ENCODE measurements at places on chromosomes 4 and X.

DNA sequence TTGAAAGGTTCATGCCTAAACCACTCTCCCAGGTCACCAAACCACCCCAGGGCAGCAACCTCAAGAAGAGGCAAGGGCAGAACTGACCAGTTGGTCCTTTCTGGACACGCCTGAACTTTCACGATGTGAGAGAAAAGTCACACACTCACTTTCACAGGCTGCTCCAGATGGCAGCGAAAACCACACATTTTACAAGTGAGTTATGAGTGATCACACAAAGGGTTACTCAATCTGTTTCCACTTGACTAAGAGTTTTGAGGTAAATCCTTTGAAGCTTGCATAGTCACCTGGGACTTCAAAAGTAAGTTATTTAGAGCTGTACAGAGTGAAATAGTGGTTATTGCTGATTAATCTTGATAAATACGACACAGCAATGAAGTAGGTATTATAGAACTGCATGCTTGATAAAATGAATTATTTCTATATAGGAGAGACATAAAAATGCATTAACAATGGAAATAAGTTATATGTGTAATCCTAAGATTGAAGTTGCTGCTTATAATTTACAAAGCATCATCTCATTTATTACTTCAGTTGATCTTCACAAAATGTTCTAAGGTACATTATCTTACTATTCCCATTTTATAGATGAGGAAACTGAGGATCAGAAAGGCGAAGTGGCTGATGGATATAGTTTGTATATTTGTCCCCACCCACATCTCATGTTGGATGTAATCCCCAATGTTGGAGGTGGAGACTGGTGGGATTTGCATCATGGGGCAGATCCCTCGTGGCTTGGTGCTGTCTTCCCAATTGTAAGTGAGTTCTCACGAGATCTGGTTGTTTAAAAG is 103.0 kb upstream of the KLF3 start:
- peaks cover under 1% of the 10 kb centered on the region for H3K36me3 ChIP-seq
- H3K27me3 ChIP-seq = no peaks in the 10 kb centered on the region
- H3K4me3 ChIP-seq = no peak overlapping the region
- peaks cover 4% of the 10 kb centered on the region for H3K4me1 ChIP-seq
- DNase-seq = no peak

- no peaks in the 10 kb centered on the region for H3K36me3 ChIP-seq
- peaks cover 10% of the 10 kb centered on the region for H3K4me1 ChIP-seq
- H3K27ac ChIP-seq = peak overlapping the region; percentile 83
- no peak for DNase-seq
These were observed 277.9 kb downstream of the ADGRA3 start for GRCh38 chr4:22237846-22238494.

DNA sequence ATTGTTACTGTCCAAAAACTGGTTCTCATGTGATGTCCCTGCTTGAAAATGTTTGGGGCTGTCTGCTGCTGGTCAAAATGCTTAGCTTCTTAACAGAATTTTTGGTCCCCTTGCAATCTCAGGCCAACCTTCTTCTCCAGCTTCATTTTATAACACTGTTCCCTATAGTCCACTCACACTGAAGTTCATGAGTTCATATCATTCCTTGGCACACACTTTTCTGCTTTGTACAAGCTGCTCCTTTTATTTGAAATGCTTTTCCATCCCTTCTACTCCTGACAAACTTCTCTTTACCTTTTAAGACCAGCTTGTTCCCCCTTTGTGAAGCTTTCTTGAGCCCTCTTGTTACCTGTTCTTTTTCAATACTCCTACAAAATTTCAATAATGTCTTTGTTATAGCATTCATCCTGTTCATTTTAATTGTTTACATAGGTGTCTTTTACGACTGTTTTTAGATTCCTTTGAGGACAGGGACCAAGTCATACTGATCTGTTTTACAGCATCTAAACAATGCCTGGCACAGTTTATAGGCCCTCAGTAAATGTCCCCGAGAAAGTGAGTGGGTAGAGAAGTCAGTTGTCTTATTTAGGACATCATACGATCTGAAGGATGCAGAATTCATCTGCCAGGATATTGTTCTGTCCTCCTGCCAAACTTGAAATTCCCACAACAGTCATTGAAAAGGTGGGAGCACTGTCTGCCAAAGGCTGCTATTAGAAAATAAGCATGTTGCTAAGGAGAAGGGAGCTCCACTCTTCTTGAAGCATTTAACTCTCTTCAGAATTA is 134.4 kb upstream of the BMPR1B start:
- DNase-seq = no peak
- peak overlapping the region; percentile 54 for H3K27ac ChIP-seq
- peaks cover 13% of the 10 kb centered on the region for H3K36me3 ChIP-seq

DNA sequence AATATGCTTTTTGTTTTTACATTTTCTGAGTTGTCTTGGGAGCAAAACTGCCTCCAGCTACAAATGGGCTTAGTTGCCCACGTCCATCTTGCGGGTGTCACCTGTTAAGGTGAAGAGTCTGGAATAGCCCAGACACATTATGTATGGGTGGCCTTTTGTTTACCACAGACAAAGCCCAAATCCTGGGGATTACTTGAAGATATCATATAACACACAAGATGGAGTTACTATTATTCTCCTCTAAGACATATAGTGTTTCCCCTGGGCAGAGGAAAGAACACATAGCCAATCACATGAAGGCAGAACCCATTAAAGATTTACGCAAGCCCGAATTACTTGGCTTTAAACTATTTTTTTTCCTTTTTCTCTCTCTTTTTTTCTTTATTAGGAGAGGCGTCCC is 625.6 kb upstream of the FAM241A start:
- DNase-seq = no peak
- no peaks in the 10 kb centered on the region for H3K36me3 ChIP-seq
- H3K4me1 ChIP-seq = no peaks in the 10 kb centered on the region
- no peaks in the 10 kb centered on the region for H3K27me3 ChIP-seq
- H3K27ac ChIP-seq = no peak overlapping the region
- H3K4me3 ChIP-seq = no peak overlapping the region

DNA sequence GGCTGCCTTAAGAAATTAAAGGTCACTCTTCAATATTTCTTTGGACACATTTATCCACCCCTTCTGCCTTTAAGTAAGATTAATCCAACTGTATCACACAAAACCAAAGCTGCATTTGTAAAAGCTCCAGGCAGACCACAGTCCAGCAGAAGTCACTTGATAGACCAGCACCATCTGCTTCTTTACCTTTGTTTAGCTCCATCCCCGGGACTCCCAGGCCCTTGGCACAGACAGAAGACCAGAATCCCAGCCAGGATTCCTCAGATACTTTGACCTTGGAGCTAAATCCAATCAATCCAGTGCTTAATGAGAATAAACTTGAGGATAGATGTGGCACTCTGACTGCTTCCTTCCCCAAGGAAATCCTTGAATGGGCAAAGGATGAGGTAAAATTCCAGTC is 333.1 kb upstream of the RASGEF1B start:
- DNase-seq = no peak
- H3K4me1 ChIP-seq = peaks cover 12% of the 10 kb centered on the region
- no peak overlapping the region for H3K4me3 ChIP-seq

GRCh38 chrX:47145395-47146120 is 537 bp downstream of the RBM10 start:
- H3K4me1 ChIP-seq = peaks cover 6% of the 10 kb centered on the region
- H3K27ac ChIP-seq = peak overlapping the region; percentile 99
- no peak for DNase-seq
- peaks cover 16% of the 10 kb centered on the region for H3K36me3 ChIP-seq

DNA sequence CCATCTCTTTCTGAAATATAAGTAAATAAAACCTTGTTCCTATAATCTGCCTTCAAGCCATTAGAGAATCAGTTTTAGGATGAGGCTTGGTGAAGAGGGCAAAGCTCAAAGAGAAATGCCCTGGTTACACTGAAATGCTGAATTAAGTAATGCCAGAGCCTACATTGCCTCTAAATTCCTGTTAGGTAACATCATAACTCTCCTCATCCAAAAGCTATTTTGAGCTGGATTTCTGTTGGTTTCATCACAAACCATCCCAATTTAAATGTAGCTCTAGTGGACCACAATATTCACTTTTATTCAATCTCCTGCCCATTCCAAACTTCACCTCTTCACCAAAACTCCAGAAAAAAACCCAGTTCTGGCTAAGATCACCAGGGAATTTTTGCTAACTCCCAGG is 1319.7 kb upstream of the TENM3 start:
- H3K36me3 ChIP-seq = no peaks in the 10 kb centered on the region
- H3K4me3 ChIP-seq = no peak overlapping the region
- no peaks in the 10 kb centered on the region for H3K27me3 ChIP-seq
- no peak for DNase-seq

DNA sequence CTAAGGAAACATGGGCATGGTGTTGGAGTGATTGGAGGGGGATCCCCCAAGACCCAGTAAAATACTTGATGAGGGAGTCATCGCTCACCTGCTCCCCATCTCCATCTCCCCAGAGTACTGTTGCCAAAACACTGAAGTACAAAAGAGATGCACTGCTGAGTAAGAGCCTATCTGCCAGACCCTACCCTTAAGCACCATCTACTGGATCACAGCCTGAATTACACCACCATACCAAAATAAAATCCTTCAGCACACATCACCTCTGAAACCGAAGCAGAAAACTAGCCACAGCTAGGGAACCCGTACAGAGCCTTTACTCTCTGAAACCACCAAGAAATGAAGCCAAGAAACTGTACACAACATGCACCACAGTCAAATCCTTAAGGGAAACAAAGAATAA is 466.3 kb upstream of the ACTRT1 start:
- H3K27ac ChIP-seq = no peak overlapping the region
- H3K4me3 ChIP-seq = no peak overlapping the region
- H3K27me3 ChIP-seq = no peaks in the 10 kb centered on the region
- peaks cover 2% of the 10 kb centered on the region for H3K4me1 ChIP-seq
- DNase-seq = no peak

DNA sequence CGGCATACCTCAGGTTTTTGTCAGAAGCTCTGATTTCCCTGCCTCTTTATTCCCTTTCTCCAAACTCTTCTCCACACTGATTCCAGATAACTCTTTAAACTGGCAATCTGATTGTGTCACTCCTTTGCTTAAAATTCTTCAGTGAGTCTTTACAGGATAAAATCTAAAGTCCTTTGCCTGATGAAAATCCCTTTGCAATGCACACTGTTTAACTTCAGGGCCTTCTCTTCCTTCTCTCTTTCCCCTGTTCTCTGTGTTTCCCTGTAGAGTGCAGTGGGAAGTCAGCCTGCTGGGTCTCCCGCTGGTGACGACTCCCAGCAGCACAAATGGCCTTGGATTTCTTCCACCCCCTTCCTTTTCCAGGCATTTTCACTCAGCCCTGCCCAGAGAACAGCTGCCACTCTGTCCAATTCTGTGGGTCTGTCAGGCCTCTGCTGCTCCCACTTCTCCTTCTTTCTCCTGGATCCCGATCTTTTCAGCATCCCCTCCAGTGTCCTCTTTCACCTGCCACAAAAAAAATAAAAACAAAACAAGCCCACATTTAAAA is 189.9 kb upstream of the NWD2 start:
- no peaks in the 10 kb centered on the region for H3K36me3 ChIP-seq
- no peak for DNase-seq
- H3K27ac ChIP-seq = no peak overlapping the region
- H3K4me1 ChIP-seq = peaks cover 14% of the 10 kb centered on the region

DNA sequence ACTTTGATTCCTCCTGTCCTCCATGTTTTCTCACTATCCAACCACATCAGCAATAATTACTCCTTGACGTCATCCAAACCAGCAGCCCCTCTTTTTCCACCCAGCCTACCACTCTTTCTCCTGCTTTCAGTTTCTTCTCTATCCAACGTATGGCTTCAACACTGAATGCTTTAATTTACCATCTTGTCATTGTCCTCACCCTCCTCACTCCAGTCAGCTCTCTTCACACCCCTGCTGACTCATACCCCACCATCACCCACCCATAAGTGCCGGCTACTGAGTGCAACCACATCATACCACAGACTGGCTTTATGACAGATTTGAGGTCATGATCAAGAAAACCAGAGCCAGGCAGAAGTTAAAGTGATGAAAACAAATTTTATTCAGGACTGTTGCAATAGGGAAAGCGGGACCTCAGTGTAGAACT is 9.8 kb upstream of the ANXA5 start:
- peaks cover 5% of the 10 kb centered on the region for H3K4me1 ChIP-seq
- H3K36me3 ChIP-seq = no peaks in the 10 kb centered on the region
- DNase-seq = no peak
- no peak overlapping the region for H3K4me3 ChIP-seq
- peaks cover 8% of the 10 kb centered on the region for H3K27me3 ChIP-seq

GRCh38 chr4:31613946-31614623 is 893.9 kb downstream of the PCDH7 start:
- H3K36me3 ChIP-seq = no peaks in the 10 kb centered on the region
- no peaks in the 10 kb centered on the region for H3K4me1 ChIP-seq
- H3K4me3 ChIP-seq = no peak overlapping the region
- no peaks in the 10 kb centered on the region for H3K27me3 ChIP-seq
- DNase-seq = no peak

DNA sequence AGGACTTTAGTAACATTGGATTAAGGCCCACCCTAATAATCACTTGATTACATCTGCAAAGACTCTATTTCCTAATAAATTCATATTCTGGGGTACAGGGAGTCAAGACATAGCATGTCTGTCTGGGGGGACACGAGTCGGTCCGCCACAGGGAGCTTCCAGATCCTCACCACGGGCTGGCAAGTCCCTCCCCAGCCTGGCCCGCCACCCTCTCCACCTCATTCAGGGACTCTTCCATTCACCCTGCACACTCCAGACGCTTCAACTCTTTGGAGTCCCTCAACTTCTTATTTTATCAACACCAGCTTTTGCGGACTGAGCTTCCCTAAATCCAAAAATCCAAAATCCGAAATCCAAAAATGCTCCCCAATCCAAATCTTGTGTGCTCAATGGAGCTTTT is 71.2 kb downstream of the DCTD start:
- H3K27me3 ChIP-seq = peaks cover 17% of the 10 kb centered on the region
- no peak overlapping the region for H3K4me3 ChIP-seq
- peaks cover 4% of the 10 kb centered on the region for H3K4me1 ChIP-seq

DNA sequence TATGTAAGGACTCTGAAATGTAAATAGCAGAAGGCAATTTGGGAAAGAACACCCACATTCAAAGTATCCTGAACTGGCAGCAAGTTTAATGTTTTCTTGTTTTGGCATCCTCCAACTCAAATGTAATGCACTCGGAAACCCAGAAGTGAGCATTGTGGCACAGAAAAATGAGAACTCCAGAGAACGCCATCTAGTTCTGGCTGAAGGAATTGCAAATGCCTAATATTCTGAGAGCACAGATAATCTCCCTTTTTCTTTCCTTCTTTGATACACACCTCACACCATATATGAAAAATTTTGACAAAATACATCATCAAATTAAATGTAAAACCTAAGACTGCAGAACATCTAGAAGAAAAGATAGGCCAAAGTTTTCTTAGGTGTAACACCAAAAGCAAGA is 52.1 kb downstream of the PWWP3B start:
- no peaks in the 10 kb centered on the region for H3K36me3 ChIP-seq
- H3K27ac ChIP-seq = no peak overlapping the region
- H3K4me3 ChIP-seq = no peak overlapping the region
- H3K27me3 ChIP-seq = no peaks in the 10 kb centered on the region

GRCh38 chr4:122285285-122285684 is 93.5 kb upstream of the ADAD1 start:
- peaks cover 12% of the 10 kb centered on the region for H3K36me3 ChIP-seq
- no peak for DNase-seq
- H3K27ac ChIP-seq = no peak overlapping the region
- H3K4me3 ChIP-seq = no peak overlapping the region
- H3K4me1 ChIP-seq = no peaks in the 10 kb centered on the region
- no peaks in the 10 kb centered on the region for H3K27me3 ChIP-seq

- no peak overlapping the region for H3K27ac ChIP-seq
- H3K4me1 ChIP-seq = peaks cover 23% of the 10 kb centered on the region
- peaks cover 17% of the 10 kb centered on the region for H3K27me3 ChIP-seq
- DNase-seq = no peak
- H3K36me3 ChIP-seq = peaks cover 4% of the 10 kb centered on the region
- no peak overlapping the region for H3K4me3 ChIP-seq
These were observed 57.1 kb downstream of the RBM46 start for GRCh38 chr4:154838155-154838554.

Data from progenitor cell of endocrine pancreas (in vitro differentiated cells).